ENCODE measurements at places on chromosomes 6 and 20.
A peak's percentile ranks its signal among the peaks of the same experiment; 100 is the strongest.

DNA sequence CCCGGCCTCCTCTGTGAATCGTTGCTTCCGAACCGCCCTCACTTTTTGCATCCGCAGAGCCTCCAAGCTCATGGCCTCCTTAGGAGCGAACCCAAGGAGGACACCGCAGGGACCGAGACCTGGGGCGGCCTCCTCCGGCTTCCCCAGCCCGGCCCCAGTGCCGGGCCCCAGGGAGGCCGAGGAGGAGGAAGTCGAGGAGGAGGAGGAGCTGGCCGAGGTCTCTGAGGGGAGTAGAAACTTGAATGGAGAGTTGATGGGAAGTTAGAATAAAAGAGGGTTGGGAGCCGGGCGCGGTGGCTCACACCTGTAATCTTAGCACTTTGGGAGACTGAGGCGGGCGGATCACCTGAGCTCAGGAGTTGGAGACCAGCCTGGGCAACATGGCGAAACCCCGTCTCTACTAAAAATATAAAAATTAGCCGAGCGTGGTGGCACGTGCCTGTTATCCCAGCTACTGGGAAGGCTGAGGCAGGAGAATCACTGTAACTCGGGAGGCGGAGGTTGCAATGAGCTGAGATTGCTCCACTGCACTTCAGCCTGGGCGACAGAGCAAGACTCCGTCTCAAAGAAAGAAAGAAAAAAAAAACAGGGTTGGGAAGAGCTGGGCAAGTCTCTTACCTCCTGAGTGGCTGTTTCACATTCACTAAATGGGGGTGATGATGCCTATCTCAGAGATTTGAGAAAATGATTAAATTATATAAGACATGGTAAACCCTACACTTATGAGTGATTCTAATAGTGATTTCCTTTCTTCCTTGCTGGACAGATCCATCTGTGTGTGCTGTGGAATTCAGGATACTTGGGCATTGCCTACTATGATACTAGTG is 805 bp downstream of the MSH5 start:
- DNase-seq, result no peak

DNA sequence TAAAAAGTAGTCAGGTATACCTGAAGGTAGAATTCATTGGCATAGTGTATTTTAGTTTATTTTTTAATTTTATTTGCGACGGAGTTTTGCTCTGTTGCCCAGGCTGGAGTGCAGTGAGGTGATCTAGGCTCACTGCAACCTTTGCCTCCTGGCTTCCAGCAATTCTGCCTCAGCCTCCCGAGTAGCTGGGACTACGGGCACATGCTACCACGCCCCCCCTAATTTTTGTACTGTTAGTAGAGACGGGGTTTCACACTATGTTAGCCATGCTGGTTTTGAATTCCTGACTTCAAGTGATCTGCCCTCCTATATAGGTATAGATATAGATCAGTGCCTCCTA is 102.8 kb upstream of the PRSS16 start:
- no peak for DNase-seq

GRCh38 chr6:403659-404655 is 12.4 kb downstream of the IRF4 start:
- peak; percentile 60 for DNase-seq

DNA sequence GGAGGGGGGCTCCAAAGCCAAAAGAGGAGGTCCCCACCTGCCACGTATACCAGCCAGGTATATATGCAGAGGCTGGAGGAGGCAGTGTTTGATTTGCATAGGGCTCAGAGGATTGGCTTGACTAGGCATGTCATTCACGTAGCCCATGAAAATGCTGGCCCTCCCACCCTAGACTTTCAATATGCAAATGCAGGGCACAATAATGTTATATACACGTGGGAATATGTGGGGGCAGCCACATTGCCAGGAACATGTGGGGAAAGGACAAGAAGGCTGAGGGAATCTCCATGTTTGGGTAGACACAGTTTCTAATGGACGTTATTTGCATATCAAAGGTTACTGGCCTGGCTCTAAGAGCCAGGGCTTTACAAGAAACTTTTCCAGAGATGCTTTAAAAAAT is 301.8 kb downstream of the FARS2 start:
- no peak for DNase-seq

GRCh38 chr6:7833751-7834070 is 76.9 kb downstream of the TXNDC5 start:
- no peak for DNase-seq

DNA sequence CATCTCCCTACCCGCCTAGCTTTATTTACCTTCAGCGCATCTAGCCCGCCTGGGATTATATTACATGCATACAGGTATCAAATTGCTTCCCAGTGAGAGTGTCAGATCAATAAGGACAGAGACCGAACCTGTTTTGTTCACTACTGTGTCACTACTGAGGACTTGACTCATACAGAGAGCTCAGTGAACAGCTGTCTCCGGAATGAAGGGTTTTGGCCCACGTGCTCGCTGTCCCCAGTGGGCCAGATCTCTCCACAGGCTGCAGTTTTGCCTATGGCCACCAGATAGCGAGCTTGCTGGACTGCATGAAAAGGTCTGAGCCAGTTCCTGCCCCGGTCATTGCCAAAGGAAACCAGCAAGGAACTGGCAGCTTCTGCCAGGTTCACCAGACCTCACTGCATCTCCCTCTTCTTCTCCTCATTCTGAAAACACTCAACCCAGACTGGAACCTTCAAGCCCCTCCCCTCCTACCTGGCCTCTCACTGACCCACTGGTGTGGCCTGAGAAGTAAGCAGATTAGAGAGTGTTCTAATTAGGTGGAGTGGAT is 150.8 kb downstream of the ZMYND8 start:
- no peak for DNase-seq

DNA sequence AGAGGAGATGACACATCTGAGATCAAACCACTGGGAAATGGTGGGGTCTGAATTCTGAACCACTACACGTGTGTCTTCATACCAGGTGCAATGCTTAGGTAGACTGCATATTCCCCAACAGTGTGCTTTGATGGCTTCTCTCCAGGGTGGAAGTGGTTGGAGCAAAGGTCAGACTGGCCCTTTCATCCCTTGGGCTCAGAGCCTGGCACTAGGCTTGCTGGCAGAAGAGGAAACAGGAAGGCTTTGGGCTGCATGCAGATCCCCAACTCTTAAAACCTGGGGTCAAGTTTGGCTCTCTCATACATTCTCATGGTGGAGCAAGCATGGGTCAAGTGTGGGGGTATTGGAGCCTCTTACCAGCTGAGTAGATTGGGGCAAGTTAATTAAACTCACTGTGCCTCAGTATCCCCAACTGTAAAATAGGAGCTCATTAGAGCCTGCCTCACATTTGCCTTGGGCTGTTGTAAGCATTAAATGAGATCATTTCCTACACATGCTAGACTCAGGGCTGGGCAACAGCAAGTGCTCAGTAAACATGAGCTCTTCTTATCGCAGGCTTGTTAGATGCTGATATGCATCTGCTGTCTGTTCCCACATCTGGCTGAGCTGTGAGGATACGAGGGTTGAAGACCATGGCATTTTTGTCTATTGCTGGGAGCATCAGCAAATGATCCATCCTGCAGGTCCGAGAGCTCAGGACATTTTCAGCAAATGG is 51.6 kb upstream of the FAM83D start:
- no peak for DNase-seq

DNA sequence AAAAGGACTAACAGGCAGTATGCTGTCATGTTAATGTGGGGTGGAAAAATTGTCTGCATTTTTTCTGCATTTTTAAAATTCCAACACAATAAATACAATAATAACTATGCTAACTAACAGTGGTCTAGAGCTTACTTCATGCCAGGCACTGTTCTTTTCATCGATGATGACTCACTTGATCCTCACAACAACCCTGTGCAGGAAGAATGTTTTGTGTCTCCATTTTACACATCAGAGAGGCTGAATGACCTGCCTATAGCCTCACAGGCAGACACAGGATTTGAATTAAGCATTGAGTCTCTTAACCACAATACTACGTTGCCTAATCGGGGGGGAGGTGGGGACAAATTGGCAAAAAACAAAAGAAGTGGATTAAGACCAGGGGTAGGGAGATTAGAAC is 26.9 kb upstream of the FANCE start:
- DNase-seq, result no peak

GRCh38 chr6:112983713-112984261 is 636.7 kb downstream of the RFPL4B start:
- DNase-seq, result no peak

- DNase-seq, result no peak
Measured at GRCh38 chr20:35304956-35305355, 12.7 kb upstream of the FAM83C start.

- DNase-seq, result no peak
Measured at GRCh38 chr6:101832371-101832770, 438.9 kb downstream of the GRIK2 start.

GRCh38 chr20:59403261-59403961 is 103.0 kb downstream of the EDN3 start:
- DNase-seq, result peak; percentile 76

All from activated CD4-positive, alpha-beta T cell treated with anti-CD3 and anti-CD28 coated beads for 4 hours (primary cell).